Epithelial cell of proximal tubule (primary cell): ENCODE measurements at places on chromosomes 6 and 20. TPM values are rescaled to one million over a fixed set of nuclear protein-coding genes. Genes with fewer than 3 reads are reported as not detected.

The TSHZ2 gene
- 0.06 TPM in 1 of 2 replicates, not detected in the other for total RNA-seq

The PCMTD2 gene
- 15.9 and 44.7 TPM in 2 replicates for total RNA-seq

The MYCT1 gene
- total RNA-seq, result not detected in 2 replicates

The OLIG3 gene
- total RNA-seq, result not detected in 2 replicates

DNA sequence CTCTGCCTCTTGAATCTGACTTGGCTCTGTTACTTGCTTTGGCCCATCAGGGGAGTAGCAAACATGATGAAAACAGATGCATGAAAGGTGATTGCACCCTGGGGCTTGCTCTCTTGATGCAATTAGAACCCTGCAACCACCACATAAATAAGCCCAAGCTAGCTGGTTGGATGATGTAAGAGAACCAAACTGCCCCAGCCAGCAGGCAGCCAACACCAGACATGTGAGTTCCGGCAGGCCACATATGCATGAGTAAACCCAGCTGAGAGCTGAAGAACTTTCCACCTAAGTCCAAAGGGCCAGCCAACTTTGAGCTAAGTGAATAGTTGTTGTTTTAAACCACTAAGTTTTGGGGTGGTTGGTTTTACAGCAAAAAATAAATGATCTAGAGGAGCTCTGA lies 268.4 kb downstream of the FARS2 start:
- no peak for DNase-seq

DNA sequence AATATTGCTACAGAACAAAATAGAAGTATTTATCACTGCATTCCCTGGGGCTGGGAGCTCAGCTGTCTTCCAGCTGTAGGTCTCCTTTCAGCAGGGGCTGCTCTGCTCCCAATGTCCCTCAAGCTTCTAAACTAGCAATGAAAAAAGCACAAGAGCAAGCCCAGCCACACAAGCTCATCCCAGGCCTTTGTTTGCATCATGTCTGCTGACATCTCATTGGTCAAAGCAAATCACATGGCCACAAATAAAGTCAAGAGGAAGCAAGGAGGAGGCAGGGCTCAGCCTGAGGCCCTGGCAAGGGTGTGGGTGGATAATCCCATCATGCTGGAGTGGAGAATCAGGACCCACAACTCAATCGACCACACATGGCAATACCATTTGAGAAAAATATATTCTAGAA lies 2.2 kb upstream of the BFSP1 start:
- DNase-seq, result no peak

DNA sequence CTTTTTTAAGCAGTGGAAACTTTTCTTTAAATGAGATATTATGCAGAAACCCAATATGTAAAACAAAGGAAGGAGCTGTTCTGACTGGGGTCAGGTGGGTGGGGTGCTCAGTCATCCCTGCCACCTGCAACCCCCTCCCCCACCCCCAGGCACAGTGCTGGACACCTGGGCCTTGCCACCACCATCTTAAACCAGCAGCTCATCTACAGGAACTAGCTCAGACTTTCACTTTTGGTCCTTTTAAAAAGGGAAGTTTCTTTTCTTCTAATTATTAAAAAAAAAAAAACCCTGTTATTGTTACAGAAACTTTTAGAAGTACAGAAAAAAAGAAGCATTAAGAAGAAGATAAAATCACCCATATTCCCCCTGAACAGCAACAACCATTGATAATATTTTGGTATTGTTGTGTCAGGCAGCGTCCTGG lies 37.1 kb downstream of the PPP1R16B start:
- no peak for DNase-seq

DNA sequence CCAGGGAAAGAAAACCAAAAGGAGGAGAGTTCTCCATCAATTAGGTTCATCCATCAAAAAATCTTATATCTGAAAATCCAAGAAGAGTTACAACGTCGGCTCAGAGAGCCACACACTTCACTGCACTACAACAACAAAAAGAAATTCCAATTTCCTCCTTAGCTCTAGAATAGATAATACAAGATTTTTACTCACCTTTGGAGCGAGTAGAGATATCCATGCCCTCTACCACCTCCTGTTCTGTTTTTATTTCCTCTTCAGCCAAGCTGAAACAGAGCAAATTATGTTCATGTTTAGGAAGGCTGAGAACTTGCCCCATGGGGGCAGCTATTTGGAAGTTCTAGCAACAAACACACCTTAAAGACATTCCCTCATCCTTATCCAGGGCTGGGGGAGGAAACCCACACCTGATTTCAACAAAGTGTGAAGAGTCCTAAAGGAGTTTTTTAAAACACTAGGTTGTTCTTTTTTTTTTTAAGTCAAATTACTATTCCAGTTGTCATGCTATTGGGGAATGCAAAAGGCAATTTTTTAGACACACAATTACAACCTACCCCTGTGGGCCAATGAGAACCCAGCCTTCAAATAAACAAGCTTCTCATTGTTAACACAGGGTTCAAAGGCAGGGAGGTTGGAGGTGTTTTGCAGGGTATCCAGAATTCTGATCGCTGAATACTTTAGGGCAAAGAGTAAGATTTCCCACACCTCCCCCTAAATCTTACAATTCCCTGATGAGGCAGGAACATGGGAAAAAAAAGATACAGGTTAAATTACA lies 8.7 kb downstream of the ZMYND8 start:
- no peak for DNase-seq
